ENCODE measurements at places on chromosomes 3 and 15.

- DNase-seq = no peak
These were observed 479.4 kb downstream of the RBMS3 start for GRCh38 chr3:29760226-29760685.

DNA sequence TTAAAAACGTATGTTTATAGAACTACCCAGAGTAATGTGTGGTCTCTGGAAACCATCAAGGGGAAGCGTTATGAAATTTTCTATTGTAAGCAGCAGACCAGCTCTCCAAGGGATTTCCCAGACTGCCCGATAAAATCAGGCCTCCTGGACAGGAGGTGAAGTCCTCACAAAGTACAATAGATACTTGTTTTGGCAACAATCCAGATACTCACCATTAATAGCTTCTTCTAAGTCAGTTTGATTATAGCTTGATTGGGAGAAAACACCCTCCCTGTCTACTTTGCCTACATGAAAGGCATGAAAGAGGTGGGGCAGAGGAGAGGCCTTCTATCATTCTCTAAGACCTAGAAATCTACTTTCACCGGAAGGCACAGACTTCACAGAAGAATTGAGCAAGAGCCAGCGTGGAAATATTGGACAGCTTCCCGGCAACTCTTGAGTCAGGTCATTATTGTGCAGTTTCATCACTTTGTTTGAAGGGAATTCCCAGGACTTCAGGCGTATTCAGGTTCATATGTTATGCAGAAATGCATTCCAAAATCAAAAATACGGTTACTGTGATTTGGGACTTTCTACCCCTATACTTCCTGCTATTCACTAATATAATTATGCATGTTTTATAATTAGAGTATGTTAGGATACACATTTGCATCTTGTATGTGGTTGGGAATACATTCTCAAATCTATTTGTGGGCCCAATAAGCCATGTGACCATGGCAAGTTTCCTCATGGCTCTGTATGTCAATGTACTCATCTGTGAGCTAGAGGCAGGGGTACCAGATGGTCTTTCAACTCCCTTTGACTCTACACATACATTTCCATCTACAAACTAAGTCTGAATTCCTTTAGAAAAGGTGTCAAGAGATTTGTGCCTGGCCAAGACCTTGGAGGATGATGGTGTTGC is 103.5 kb downstream of the CD47 start:
- DNase-seq = peak; percentile 68

DNA sequence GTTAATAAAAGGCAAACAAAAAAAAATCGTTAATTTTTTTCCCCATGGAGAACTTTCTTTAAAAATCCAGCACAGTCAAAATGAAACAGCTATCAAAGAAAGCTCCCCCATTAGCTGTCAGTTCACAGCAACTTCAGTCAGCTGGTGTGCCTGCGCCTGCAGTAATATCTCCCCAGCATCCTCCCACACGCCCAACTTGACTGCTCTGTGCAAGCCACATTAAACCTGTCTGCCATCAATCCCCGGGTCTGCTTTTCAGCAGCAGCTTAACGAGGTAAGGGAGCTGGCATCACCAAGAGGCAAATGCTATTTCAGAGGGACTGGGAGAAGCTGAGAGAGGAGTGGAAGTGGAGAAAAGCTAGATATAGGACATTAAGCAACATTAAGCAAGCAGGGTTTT is 337.5 kb downstream of the GAP43 start:
- DNase-seq = peak; percentile 72

DNA sequence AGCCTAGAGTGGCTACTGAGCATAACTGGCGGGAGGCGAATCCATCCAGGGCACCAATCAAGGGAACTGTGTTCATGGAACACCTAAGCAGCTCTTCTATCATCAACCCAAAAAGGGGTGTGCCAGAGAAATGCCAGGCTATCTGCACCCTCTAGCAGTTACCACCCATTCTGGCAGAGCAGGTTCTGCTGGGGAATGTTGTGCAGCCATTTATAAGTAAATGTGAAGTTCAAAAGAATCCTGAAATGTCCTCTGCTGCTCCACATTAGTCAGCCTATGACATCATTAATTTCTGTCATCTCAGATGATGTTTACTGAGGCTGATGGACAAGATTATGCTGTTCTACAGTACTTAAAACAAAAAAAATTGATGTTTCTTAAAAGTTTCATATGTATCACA is 7.7 kb downstream of the SKIC8 start:
- no peak for DNase-seq

DNA sequence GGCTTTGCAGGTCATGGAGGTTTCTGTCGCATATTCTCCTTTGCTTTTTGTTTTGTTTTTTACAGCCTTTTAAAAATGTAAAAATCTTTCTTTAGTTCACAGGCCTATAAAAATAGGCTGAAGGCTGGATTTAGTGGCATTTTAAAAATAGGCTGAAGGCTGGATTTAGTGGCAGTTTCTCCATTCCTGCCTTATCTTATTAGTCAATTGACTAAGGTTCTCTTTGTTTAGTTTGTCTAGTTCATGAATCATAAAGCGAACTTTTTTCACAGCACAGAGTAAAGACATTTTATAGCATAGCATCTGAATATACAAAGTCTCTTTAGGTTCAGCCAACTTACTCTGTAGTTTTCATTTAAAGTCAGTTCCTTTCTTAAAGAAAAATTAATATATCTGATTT is 31.4 kb downstream of the AP4E1 start:
- DNase-seq = no peak

DNA sequence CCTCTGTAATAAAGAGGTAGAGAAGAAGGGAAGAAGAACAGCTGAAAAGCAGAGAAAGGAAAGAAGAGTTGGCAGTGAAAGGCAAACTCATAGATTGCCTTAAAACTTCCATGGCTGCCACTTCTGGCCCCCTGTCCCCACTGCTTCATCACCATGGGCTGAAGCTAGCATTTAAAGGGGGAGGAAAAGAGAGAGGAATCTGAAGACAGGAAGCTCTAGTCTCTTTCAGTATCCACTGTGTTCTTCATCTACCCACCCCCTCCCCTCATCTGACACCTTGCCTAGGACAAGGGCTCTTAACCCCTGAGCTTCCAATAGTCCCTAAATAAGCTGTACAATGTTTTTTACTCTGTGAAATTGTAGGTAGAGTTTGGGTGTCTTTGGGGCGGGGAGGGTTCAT is 60.6 kb downstream of the ALCAM start:
- no peak for DNase-seq

DNA sequence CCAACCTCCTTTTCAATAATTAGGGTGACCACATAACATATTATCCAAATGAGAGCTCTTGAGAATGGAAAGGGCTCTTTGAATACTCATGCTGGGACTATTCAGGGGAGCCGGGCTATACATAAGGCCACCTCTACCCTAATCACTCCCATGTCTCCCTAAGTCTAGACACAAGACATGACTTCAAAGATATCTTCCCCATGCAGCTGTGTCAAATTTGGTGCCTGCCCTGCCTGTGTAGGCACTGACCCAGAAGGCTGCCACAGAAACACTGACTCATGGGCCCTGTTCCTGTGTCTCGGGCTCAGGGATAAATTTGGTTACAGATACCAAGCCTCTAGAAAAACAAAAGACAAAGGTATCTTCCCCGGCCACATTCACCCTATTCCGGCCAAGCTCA is 70.3 kb downstream of the MYLK start:
- DNase-seq = no peak

DNA sequence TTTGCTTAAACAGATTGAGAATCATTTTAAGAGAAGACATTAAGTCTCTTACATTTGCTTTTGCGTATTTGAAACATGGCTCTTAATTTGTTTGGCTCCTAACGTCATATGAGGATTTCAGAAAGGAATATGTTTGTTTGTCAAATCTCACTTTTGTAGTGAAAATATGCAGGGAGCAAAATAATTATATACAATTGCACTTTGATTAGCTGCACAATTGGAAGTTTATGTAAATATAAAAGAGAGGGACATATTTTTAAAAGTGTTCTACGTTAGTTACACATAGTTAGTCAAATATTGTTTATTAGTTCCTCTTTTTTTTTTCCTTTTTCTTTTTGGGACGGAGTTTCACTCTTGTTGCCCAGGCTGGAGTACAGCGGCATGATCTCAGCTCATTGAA is 42.7 kb upstream of the GOLIM4 start:
- no peak for DNase-seq

- DNase-seq = no peak
These were observed 302.5 kb downstream of the ZNF621 start for GRCh38 chr3:40827226-40827625.

GRCh38 chr15:73621286-73621826 is 11.8 kb downstream of the NPTN start:
- DNase-seq = no peak

GRCh38 chr15:69298697-69299441 is at the start of gene PAQR5:
Gene PAQR5, plus strand, starts transcription at chr15:69298912. Its CDS starts 61,169 bp downstream, at chr15:69360081.
- no peak for DNase-seq

DNA sequence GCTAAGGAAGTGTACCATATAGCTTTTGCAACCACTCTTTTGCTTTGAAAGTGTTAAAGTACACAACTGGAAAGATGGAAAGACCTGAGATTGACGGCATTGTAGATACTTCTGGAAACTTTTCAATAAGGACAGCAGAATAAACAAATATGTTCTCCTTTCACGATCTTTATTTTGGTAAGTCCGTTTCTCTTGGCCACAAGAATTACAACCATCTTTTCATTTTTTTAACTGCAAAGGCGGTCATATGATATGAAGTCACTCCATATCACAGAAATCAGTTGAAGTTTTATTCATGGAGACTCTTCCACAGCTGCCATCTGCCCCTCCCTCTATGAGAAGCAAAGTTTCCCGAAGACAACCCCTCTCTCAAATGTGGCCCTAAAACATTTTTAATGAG is 303.4 kb upstream of the ICE2 start:
- DNase-seq = no peak

- DNase-seq = peak; percentile 19
These were observed 14.8 kb upstream of the CYP11A1 start for GRCh38 chr15:74382004-74382816.

DNA sequence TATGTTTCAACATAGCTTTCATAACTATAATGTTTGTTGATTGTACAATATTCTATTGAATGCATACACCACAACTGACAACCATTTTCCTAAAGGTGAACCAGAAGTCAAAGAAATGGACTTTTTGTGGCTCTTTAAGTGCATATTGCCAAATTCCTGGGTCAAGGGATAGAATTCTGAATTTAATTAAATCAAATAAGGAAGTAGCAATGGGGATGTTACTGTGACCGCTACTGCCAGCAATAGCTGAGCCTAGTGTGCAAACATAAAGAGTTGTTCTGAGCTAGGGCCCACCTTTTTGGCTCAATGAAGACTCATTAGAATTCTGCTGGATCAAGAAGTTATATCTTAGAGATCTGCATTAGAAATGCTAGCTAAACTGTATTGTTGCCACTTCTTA is 17.3 kb upstream of the KBTBD8 start:
- DNase-seq = no peak

- DNase-seq = no peak
These were observed 66.0 kb downstream of the ATP13A4 start for GRCh38 chr3:193488741-193489140.

DNA sequence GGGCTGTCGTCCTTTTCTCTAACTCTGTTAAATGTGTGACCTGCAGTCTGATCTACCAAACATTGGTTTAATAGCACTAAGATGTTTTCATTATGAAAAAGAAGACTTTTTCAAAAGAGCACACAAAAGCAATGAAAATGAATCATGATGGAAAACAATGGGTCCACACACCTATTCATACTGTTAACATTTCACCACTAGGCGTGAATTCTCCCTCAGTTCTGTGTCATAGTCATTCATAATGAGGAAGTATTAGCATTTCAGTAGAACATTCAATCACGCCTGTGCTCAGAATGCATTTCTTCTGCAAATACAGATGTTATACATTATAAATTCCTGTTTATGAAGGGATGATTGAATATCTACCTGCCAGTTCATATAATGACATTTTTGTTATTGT is 35.9 kb downstream of the EIF4E3 start:
- DNase-seq = no peak

DNA sequence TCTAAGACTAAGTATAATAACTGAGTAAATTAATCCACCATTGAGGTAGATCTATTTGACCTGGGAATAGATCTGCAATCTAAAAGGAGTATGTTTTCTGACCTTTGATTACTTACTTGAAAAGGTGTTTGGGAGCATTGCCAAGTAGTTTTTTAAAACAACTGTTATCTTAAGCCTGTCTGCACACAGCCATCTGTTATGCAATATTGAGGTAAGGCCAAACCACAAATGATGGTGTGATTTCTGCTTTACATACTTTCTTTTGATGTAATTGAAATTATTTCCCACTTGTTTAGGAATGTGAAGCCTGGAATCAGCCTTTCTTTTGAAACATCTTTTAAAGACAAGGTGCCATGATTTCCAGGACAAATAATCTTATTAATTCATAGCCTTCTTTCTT is 274.0 kb downstream of the BBX start:
- no peak for DNase-seq

- no peak for DNase-seq
These were observed 94.3 kb upstream of the C3orf80 start for GRCh38 chr3:160130950-160131349.

DNA sequence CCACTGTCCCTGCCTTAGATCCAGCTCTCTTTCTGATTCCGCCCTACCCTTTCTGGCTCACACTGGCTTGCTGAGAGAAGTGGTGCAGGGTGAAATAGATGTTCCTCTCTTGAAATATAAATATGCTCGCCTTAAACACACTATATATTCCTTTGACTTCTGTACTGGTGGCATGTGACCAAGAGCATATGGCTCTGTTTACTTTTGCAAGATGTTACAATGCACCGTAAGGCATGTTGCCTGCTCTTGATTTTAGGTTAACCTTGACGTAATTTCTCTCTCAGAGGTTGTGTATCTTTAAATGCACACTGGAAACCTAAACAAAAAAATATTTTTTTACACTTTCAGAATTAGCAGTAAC is 749 bp downstream of the RSRC1 start:
- DNase-seq = peak; percentile 89

DNA sequence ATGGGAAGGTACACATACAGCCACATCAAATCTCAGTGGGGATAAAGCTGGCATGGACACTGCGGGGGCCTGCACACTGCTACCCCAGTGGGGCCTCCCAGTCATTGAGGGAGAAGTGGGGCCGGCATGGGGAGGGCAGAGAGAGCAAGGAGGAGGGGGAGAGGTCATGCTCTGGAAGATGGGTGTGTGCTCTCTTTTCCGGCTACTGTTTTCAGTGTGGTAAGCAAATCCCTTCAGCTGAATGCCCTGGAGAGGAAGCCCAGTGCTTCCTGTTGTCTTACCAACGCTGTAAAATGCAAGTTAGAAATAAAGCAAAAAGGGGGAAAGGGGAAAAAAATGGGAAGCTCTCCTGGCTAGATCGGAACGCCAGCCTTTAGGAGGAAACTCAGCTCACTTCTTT is 30.8 kb downstream of the NRROS start:
- no peak for DNase-seq

- DNase-seq = peak; percentile 81
These were observed 189.4 kb downstream of the SLC9A9 start for GRCh38 chr3:143658861-143659260.

GRCh38 chr3:101577286-101577685 is 3.3 kb downstream of the PCNP start:
- DNase-seq = no peak

DNA sequence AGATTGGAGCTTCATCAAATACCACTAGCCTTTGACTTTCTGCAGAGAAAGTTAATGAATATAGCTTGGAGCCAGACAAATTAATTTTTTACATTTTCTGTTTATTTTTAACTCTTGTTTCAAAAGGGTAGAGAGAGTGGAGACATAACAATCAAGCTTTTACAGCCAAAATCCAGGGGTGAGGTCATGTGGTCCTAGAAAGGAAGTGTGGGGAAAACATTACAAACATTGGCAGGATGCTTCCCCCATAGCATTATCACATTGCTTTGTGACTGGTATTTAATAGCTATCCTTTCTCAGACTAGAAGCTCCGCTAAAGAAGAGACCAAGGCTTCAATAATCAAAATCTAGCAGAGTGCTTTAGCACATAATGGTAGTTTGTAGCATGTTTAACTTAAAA is 46.4 kb upstream of the PHLDB2 start:
- DNase-seq = no peak

Measured in NCI-H446 treated with DMSO at 0.1 percent for 48 hours (cell line).